ENCODE measurements at places on chromosomes 16 and 17. TPM values are rescaled to one million over a fixed set of nuclear protein-coding genes. Genes with fewer than 3 reads are reported as not detected.
A peak's percentile ranks its signal among the peaks of the same experiment; 100 is the strongest.

- DNase-seq, result peak; percentile 64
Measured at GRCh38 chr17:1203111-1203966, 23.6 kb upstream of the ABR start.

DNA sequence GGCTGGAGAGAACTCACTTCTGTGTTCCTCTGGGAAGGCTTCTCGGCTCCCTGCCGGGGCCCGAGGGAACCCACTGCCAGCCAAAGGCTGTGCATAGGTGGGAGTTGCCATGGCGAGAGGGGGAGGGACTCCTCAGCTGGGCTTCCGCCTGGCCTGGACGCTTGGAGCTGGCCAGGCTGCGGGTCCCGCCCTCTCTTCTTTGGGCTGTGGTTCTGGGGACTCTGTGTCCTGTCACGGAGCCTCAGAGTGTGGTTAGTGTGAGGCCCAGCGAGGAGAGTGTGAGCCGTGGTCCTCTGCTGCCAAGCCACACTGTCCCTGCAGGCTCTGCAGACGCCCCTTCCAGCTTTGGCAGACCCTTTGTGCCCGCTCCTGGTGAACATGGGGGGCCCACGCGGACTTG lies 123.1 kb downstream of the OR1D5 start:
- DNase-seq, result no peak

- DNase-seq, result no peak
Measured at GRCh38 chr16:26118575-26118974, 426.8 kb downstream of the HS3ST4 start.

DNA sequence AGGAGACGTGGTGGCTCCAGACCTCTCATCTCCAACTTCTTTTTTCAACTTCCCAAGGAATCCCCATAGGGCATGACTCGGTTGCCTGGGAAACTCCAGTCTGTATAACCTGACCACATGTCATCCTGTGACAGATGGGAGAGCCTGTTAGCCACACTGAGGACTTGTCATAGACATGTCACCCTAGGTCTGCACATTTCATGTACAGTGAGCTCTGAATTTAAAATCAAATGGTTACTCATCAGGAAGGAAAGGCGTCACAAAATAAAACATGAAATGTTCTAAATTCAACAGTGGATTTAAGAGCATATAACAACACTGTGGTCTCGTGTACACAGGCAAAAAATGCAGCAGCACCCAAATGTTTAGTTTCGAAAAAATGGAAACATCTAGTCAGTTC lies 22.2 kb upstream of the ADAMTS18 start:
- DNase-seq, result no peak

The CASKIN1 gene
- 0.11 TPM for total RNA-seq
